ENCODE measurements at places on chromosomes 12 and 14. TPM values are rescaled to one million over a fixed set of nuclear protein-coding genes. Genes with fewer than 3 reads are reported as not detected.

Gene NKX2-8
- not detected for total RNA-seq

- no peak for DNase-seq
These were observed 8.3 kb downstream of the PTPRB start for GRCh38 chr12:70628701-70629480.

DNA sequence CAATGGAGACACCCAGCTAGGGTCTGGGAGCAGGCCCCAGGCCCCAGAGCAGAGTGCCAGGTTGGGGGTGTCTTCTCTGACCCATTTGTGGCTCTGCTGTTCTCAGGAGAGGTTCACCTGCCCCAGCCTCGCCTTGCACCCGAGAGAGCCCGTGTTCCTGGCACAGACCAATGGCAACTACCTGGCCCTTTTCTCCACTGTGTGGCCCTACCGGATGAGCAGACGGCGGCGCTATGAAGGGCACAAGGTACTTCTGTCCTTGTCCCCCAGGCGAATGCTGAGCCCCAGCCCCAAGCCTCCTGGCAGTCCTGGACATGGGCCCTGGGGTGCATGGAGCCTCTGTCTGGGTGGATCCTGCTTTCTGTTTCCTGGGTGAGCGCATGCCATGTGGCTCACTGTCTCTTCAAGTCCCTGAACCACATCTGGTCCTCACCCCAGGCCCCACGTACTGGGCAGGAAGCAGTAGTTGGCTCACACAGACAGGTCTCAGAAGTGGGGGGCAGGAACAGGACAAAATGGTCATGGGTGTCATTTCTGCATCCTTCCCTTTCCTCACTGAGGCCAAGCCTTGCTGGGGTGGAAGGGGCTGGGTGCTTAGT, 58.2 kb downstream of the BEGAIN start:
- no peak for DNase-seq

Gene IL23A
- total RNA-seq = not detected

DNA sequence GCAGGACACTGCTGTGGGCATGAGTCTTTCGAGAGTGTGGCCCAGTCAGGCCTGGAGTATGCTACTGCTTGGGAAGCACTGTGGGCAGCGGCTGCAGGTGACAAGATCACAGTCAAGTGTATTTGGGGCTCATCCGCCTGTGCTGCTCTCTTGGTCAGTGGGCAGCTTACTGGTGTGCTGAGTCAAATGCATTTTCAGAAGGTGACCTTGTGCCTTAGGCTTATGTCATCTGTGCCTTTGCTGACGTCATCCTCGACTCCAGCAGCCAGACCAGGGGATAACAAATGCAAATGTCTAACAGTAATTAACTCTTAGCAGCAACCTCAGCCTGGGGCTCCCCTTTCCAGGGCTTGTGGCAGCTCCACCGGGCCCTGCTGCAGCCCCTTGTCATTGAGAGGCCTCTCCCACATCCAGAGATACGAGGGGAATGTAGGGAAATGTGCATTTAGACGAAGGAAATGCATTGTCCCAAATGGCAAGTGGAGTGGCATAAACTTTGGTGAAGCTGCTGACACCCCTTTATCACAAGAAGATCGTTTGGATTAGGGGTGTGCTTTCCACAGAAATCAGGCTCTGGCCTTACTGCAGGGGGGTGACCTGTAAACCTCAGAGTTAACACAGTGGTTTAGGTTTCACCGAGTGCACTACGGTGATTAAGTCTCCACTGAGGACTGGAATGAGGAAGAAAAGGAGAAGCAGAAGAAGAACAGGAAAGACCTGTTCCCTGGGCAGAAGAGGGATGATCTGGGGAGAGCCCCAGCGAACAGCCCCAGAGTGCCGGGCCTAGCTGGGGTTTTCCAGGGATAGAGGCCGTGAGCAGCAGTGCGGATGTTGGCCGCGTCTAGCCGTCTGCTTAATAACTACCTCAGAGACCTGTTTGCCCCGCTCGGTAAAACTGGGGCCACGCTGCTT, 39.7 kb downstream of the PSMA6 start:
- no peak for DNase-seq

Gene TSPAN11
- total RNA-seq = 1.9 TPM

Gene KLRC1
- total RNA-seq = not detected

Data from Right ventricle myocardium superior (tissue), 1 donor.